ENCODE measurements at places on chromosomes 1 and 21.

- DNase-seq = no peak
These were observed 44.3 kb upstream of the GTF2B start for GRCh38 chr1:88935522-88936222.

GRCh38 chr1:33119050-33119449 lies 38.1 kb downstream of the AZIN2 start:
- DNase-seq = no peak

- peak; percentile 30 for DNase-seq
These were observed at the start of gene OLFM3 for GRCh38 chr1:101996825-101997465. TSS of gene OLFM3 (minus strand) at chr1:101996926.

DNA sequence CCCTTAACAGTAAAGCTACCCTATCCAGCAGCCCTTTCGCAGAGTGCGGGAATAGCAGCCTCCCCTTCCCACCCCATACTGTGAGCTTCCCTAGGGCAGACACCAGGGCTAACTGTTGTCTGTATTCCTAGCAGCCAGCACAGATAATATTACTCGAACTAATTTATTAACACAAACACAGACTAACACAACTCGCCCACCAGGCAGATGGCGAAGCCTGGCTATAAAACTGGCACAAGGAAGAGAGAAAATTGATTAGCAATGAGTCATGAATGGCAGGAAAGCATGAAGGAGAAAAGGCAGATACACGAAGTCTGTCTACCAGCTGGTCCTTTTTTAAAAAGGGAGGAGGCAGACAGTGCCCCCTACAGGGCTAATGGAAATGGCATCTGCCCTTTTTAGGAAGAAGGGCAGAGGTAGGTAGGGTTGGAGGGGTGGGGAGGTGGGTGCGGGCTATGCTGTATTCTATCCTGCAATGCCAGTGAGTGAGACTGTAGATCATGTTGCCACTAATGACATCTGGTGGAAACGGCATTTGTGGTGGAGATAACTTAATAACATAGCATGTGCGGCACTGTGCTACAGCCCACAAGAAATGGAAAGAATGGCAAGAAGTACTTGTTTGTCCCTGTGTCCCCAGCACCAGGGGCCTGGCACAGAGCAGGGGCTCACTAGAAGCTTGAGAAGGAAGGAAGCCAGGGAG lies 30.6 kb upstream of the CTPS1 start:
- DNase-seq = peak; percentile 48

GRCh38 chr1:222047366-222047765 lies 305.5 kb upstream of the DUSP10 start:
- no peak for DNase-seq

- no peak for DNase-seq
These were observed 12.8 kb downstream of the PLA2G4A start for GRCh38 chr1:186841599-186841998.

- no peak for DNase-seq
These were observed 25.3 kb downstream of the OPTC start for GRCh38 chr1:203519053-203519840.

- peak; percentile 31 for DNase-seq
These were observed 9.7 kb upstream of the KRTAP7-1 start for GRCh38 chr21:30839304-30839703.

GRCh38 chr1:54516249-54516920 lies 31.6 kb upstream of the ACOT11 start:
- DNase-seq = no peak

DNA sequence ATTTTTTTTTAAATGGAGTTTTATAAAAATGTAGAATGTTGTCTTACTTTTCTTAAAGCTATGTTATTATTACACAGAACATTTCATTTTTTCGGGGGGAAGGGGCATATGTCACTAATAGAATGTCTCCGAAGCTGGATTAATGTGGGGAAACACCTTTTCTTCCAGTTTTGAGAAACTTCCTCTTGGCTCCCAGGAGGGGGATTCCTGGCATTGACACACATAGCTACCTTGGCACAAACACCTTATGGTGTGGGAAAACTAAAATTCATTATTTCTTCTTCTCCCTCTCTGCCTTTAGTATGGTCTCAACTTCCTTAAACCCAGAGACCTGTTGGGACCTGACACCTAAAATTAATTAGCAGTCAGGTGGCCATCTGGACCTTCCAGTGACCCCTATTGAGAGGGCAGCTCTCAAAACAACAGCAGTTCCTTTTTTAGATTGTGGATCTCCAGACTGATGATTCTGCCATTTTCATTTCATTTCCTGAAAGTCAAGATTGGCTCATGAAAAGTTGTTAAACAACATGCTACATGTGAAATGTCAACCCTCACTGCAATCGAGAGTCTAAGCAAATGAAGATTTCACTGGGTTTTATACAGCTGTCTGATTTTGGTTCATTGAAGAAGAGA lies 70.1 kb upstream of the EDEM3 start:
- DNase-seq = no peak

DNA sequence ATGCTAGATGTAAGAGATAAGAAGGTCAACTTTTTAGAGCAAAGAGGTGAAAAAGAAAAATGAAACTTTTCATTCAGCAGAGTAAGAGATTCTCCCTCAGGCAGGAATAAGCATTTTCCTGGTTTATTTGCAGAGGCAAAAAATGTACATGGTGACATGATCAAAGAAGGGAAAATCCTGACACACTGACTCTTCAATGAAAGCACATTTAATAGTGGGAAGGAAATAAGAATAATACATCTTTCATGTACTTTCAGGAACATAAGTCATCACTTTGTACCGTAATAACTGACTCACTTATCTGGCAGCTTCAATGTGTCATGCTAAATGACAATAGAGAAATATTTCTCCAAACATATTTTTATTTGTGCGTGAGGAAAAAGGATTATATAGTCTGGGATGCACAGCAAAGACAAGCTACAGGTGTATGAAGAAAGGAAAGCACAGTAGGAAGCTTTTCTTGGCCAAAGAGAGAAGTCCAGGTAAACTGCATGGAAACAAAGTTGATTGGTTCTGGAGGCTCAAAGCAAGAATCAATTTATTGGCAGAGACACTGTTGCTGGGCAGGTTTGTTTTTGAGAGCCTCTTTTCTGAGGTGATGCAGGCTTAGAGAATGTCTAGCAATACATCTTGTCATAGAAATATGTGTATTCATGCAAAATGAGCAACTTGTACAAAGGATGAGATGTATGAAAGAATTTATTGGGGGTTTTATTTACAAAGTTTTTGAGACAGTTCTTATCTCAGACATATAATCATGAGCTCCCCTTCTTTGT lies 1409.0 kb downstream of the PLA2G4A start:
- DNase-seq = no peak
